Stimulated activated CD8-positive, alpha-beta memory T cell treated with anti-CD3 and anti-CD28 coated beads, Interleukin-4, amount 100 ng/mL, for 1 hour (primary cell): ENCODE measurements at places on chromosomes 5 and 9.

DNA sequence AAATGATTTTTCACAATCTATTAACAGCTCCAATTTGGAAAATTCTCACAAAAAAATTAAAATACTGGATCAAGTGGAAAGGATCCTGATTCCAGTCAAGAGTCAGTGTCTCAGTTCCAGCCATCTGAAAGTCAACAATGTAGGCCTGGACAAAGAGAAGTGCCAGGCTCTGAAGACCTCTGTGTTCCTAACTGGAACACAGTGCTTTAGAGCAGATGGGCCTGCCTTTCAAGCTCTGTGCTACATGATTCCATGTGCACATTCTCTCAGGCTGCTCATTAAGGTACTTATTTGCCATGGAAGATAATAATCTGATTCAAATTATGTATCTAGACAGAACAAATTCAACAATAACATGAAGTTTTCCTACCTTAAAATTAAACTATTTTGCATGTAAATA lies 30.2 kb upstream of the ALDH1A1 start:
- no peak for DNase-seq

GRCh38 chr5:158525663-158526062 lies 574.1 kb downstream of the EBF1 start:
- DNase-seq: no peak

DNA sequence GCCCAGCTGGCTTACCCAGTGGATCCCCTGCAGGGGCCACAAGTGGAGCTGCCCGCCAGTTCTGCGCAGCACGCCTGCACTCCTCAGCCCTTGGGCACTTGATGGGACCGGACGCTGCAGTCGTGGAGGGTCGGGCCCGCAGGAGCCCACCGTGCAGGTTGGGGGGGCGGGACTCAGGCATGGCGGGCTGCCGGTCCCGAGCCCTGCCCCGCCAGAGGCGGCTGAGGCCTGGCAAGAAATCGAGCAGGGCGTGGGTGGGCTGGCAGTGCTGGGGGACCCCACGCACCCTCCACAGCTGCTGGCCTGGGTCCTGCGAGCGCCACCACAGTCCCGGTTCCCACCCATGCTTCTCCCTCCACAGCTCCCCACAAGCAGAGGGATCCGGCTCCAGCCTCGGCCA lies 19.2 kb upstream of the BTNL3 start:
- DNase-seq: no peak

- DNase-seq: no peak
Observed at GRCh38 chr5:95838001-95838520, 15.5 kb upstream of the GLRX start.

DNA sequence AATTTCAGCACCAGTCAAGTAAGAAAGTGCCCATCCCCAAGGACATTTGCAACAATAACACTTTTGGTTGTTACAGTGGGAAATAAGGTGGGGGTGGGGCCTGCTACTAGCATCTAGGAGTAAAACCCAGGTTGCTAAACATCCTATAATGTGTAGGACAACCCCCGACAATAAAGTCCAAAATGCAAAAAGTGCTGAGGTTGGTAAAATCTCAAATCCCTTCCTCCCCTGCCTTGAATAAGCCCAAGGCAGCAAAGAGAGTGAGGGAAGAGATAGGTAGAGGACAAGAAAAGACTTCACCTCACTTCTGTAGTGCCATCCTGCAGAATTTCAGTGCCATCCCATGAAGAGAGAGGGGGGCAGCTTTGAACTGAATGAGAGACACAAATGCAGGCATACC lies 117.5 kb upstream of the NIPBL start:
- DNase-seq: no peak

GRCh38 chr9:14769230-14769571 lies 46.7 kb upstream of the CER1 start:
- DNase-seq: no peak

DNA sequence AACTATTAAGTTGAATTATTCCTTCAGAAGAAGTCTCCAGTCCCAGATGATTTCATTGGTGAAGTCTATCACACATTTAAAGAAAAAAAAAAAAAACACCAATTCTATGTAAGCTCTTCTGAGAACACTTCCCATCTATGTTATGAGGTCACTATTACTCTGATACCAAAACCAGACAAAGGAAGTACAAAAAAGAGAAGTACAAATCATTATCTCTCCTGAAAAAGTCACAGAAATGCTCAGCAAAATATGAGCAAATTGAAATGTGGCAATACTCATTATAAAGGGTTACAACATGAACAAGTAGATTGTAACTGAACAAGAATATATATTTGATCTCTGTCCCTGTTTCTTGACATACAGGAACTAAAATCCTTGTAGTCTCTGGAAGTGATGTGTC lies 280.4 kb downstream of the TLE1 start:
- DNase-seq: no peak

DNA sequence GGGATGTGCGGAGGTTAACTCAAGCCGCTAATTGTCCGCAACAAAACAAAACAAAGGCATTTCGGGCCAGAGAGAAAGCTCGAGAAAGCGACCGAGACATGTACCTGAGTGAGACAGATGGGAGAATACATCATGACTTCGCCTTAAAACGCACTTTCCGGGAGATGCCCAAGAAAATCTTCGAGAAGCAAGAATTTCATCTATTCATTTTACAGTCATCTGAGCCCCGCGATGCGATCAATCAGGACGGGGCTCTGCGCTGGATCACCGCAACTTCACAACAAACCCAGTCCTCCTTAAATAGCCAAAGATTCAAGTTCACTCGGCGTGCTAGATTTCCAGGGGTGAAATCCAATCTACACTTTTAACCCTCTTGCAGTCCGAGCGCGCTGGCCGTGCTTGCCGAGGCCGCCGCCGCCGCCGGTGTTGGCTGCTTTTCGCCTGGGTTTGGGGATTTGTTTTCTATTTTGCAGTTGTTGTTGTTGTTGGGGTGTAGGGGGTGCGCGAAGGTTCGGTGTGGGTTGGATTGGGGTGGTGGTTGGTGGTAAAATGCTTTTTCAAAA lies 482 bp downstream of the NFIB start:
- DNase-seq: no peak
